ENCODE measurements at places on chromosomes 2 and 18.

- DNase-seq: no peak
Measured at GRCh38 chr2:195686564-195686963, 29.5 kb downstream of the SLC39A10 start.

- no peak for DNase-seq
Measured at GRCh38 chr2:240043279-240043989, 9.9 kb downstream of the OR6B3 start.

DNA sequence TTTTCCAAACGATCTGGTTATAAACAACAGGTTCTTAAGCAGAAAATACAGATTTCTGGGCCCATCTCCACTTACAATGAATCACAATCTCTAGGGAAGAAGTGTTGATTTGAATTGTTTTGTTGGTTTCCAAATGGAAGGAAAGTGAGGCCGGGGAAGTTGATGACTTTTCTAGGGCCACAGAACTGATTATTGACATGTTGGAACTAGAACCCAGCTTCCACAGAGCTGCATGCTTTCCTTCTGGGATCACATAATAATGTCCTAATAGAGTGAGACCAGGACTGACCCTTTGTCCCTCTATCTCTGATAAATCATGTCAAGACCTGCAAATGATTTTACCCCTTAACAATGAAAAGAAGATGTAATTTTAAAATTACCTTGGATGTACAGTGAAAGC lies 332.2 kb downstream of the OSR1 start:
- DNase-seq: no peak

- no peak for DNase-seq
Measured at GRCh38 chr2:1678609-1679008, 65.7 kb downstream of the PXDN start.

GRCh38 chr2:31931916-31932315 lies 78.9 kb downstream of the MEMO1 start:
- no peak for DNase-seq

GRCh38 chr2:121617042-121617599 lies 32.1 kb downstream of the CLASP1 start:
- no peak for DNase-seq

- DNase-seq: no peak
Measured at GRCh38 chr2:22885245-22885644, 499.7 kb upstream of the KLHL29 start.

DNA sequence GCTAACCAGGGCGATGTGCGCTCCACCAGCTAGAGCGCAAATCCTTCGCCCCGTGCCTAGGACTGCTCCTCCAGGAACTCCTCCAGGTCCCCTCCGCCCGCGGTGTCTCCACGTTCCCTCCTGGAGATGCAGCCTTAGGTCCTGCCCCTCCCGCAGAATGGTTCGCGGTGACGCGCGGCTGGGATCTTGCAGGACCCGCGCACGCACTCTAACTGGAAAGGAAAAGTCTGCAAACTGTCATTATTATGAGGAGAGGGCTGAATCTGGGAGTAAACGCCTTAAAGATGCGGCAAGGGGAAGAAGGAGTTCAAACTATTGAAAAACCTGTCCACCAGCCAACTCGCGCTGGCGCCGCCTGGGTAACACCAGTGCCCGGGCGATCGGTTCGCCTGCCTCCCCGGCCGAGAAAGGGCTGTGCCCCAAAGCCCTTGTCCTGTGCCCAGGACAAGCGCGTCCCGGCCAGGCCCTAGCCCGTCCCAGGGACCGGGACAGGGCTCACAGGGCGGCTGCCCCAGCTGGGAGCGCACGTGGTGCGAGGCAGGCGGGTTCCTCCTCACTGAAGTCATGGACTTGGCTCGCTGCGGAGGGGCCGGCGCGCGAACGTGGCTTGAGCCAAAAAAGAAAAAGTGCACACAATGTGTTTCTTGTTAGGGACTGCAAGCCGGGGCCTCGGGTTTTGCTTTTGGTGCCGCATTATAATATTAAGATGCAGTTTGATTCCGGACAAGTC lies 5.5 kb upstream of the ID2 start:
- no peak for DNase-seq

GRCh38 chr18:13147130-13147529 lies 71.4 kb upstream of the LDLRAD4 start:
- DNase-seq: no peak

GRCh38 chr2:60280238-60280637 lies 273.2 kb downstream of the BCL11A start:
- DNase-seq: no peak
